KG1 (cell line): ENCODE measurements at places on chromosomes 1 and 21.

GRCh38 chr1:39470040-39470439 is 21.4 kb upstream of the BMP8A start:
- no peak for DNase-seq

GRCh38 chr1:47870480-47870879 is 126.7 kb downstream of the TRABD2B start:
- no peak for DNase-seq

GRCh38 chr1:48215222-48215621 is 7.3 kb upstream of the SLC5A9 start:
- no peak for DNase-seq

DNA sequence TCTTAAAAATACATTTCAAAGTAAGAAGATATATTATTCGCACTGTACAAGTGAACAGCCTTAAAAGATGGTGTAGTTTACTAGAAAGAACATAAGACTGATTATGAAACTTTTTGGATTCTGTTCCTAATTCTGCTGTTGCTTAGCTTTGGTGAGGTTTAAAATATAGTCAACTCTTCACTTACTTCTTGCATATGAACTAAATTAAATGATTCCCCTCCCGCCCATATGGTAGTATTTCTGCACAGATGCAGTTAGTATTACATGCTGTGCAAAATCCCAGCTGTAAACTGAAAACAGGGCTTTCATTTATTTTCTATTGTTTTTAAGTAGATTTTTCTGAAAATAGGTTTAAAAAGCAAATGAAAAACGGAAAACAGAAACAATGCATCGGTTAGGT is 345.4 kb upstream of the NCAM2 start:
- no peak for DNase-seq

- no peak for DNase-seq
These were observed 93.8 kb downstream of the LAMC2 start for GRCh38 chr1:183279835-183280234.

GRCh38 chr1:9715536-9716226 is 64.2 kb downstream of the PIK3CD start:
- no peak for DNase-seq

- no peak for DNase-seq
These were observed at the start of gene SLAMF7 for GRCh38 chr1:160739098-160739511. Gene SLAMF7, plus strand, starts transcription at chr1:160739247. Its CDS starts 55 bp downstream, at chr1:160739302.

GRCh38 chr1:228802386-228803220 is 67.3 kb downstream of the RHOU start:
- DNase-seq = no peak

- no peak for DNase-seq
These were observed 429 bp downstream of the FCGR2A start for GRCh38 chr1:161505686-161506085.

GRCh38 chr21:16633831-16634459 is 878.9 kb upstream of the CXADR start:
- DNase-seq = no peak

- DNase-seq = no peak
These were observed 28.2 kb upstream of the SLC30A1 start for GRCh38 chr1:211606914-211607753.

DNA sequence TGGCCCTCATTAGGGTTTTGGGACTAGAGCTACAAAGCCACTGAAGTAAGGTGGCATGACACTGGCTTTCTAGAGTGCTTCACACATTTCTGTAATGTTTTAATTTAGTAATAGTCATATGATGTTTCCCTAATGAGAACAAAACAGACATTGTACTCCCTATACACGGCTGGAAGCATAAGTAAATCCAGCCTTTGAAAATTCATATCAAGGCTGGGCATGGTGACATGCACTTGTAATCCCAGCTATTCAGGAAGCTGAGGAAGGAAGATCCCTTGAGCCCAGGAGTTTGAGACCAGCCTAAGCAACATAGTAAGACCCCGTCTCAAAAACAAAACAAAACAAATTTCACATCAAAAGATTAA is 7.4 kb downstream of the USP48 start:
- no peak for DNase-seq

DNA sequence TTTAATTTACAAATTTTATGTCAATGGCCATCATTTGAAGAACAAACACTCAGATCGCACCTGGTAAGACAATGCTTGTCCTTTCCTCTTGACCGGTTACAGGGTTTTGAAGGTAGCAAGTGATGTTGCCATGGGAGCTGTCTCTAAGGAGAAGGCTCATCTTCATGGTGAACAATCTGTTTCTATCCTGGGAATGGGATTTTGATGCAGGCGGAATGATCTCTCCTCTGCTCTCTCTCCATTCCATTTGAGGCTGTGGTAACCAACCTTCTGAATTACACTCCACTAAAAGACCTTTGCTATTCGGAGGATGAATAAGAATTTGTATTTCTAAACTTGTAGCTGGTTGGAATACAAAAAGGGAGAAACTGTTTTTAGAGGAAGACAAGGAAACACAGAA is 57.9 kb upstream of the SLC5A9 start:
- no peak for DNase-seq

GRCh38 chr1:115753830-115754229 is 14.7 kb downstream of the CASQ2 start:
- no peak for DNase-seq

GRCh38 chr1:101153692-101154091 is 83.1 kb upstream of the S1PR1 start:
- no peak for DNase-seq

- no peak for DNase-seq
These were observed at the start of gene HSD3B1 for GRCh38 chr1:119506941-119507340. Gene HSD3B1, plus strand, starts transcription at chr1:119507210. Its CDS starts 267 bp downstream, at chr1:119507477.
